ENCODE measurements at places on chromosomes 4 and X. TPM values are rescaled to one million over a fixed set of nuclear protein-coding genes. Genes with fewer than 3 reads are reported as not detected.

GRCh38 chrX:20382518-20383297 is 116.0 kb upstream of the RPS6KA3 start:
- DNase-seq = no peak

GRCh38 chr4:1842339-1842895 is 13.5 kb downstream of the LETM1 start:
- DNase-seq = no peak

The PF4V1 gene
- not detected for total RNA-seq

The AREG gene
- not detected for total RNA-seq

The RAB40A gene
- 0.43 TPM for total RNA-seq

The YTHDC1 gene
- total RNA-seq = 43.2 TPM
